ENCODE measurements at places on chromosomes 2 and 18.

DNA sequence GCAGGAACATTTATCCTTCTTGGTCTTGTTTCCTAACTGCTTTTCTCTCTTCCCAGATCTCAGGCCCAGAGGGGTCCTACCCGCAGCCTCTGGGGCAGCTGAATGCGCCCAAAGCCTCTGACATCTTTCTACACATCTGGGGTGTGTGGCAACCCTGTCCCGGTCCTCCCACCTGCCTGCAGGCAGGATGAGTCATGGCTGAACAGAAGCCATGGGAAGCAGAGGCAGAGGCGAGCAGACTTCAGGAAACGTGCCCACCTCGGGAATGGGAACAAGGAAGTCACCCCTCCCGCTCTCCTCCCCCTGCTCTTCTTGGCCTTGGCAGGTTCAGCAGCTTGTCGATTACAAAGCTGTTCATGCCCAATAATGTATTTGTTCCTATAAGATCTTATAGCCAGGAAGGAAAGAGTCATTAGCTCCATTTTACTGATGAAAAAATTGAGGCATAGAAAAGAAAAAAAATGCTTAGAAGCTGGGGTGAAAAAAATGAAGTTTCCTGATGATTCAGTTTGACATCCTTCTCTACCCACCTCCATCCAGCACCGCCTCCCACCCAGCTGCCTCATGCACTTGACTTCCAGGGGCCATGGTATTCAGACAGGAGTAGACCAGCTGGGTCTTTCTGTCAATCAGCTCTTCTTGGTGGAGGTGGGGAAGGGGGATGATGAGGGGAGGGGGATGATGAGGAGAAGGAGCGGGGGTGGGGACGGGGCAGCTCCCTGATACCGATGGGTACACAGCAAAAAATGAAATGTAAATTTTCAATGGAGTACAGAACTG is 10.4 kb upstream of the KCNF1 start:
- DNase-seq: no peak

- peak; percentile 68 for DNase-seq
Observed at GRCh38 chr18:12934454-12935071, 13.2 kb upstream of the SEH1L start.

- DNase-seq: no peak
Observed at GRCh38 chr2:201151127-201151981, 31.6 kb upstream of the CASP10 start.

DNA sequence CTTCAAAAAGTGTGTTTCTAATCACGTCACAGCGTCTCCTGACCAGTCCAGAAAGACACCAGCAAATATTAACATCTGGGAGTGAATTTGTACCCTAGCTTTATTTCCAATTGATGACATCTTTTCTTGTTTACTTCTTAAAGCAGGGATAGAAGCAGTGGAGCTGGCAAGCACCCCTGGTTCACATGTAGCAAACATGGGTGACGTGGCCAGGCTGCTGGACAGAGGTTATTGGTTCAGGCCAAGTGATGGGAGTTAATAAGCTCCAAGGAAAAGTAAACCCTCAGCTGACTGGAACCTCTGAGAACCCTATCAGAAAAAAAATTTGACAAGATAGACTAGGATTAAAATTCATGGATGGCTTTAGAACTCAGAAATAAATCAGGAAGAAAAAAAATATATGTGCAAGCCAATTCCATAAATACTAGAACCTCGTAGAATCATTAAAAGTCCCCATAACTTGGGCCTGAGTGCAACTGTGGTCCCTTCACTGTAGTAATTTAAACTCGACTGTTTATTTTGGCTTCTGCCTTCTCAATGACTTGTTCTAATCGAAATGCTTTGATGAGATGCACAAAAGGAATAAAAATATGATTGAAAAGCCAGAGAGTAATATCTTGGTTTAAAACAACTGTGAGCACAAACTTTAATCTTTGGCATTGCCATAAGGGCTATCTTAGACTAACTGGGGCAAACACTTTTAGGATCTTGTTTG is 121.5 kb upstream of the CTAGE1 start:
- no peak for DNase-seq

DNA sequence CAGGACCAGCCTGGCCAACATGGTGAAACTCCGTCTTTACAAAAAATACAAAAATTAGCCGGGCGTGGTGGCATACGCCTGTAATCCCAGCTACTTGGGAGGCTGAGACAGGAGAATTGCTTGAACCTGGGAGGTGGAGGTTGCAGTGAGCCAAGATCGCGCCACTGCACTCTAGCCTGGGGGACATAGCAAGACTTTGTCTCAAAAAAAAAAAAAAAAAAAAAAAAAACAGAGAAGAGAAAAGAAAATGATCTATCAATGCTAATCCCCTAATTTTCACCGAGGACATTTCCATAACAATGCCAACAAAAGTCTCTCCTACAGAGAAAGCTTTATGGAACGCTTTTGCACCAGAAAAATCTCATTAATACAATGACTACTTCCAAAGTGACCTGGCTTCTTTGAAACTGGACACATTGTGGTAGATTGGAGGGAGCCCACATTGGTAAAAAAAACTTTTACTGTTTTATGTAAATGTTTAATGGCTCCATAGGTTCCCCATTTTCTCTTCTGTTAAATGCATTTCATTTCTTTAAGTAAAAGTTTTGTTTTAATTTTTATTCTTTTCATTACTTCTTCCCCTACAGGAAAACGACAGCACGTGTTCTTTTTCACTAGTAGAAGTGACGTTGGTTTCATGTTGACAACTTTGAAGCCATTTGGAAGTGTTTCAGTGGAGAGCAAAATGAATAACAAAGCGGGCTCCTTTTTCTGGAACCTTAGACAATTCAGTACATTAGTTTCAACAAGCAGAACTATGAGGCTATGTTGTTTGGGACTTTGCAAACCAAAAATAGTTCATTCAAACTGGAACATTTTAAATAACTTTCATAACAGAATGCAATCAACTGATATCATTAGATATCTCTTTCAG is 888 bp downstream of the FASTKD2 start:
- no peak for DNase-seq
